ENCODE measurements at places on chromosomes 12 and 14. TPM values are rescaled to one million over a fixed set of nuclear protein-coding genes. Genes with fewer than 3 reads are reported as not detected.

The DRAM1 gene
- 0.98 TPM for total RNA-seq

The KLHL33 gene
- 0.25 TPM for total RNA-seq

The TAS2R7 gene
- total RNA-seq = not detected

The GPR135 gene
- 6.4 TPM for total RNA-seq

The KRT6C gene
- not detected for total RNA-seq

The KCNH3 gene
- 3.2 TPM for total RNA-seq

The RIN3 gene
- 0.74 TPM for total RNA-seq

The TAS2R14 gene
- total RNA-seq = 9.8 TPM

The FAM181A gene
- total RNA-seq = 0.74 TPM

The NOS1 gene
- 3.9 TPM for total RNA-seq

The REP15 gene
- total RNA-seq = 1.7 TPM

The SLCO1A2 gene
- 11.1 TPM for total RNA-seq

The LTBR gene
- 0.98 TPM for total RNA-seq

The CD163L1 gene
- 1.5 TPM for total RNA-seq

The TMCC3 gene
- 11.8 TPM for total RNA-seq

The LBHD2 gene
- total RNA-seq = not detected

The TRIM9 gene
- total RNA-seq = 44.5 TPM

The SLC6A15 gene
- total RNA-seq = 56.8 TPM

The HOXC6 gene
- not detected for total RNA-seq

The TMEM229B gene
- 22.6 TPM for total RNA-seq

The BDKRB2 gene
- total RNA-seq = 0.25 TPM

The AQP2 gene
- total RNA-seq = not detected

The DNAJC22 gene
- under 0.01 TPM for total RNA-seq

The RD3L gene
- not detected for total RNA-seq

The HAL gene
- total RNA-seq = under 0.01 TPM

The BICD1 gene
- total RNA-seq = 50.2 TPM

The SPIC gene
- total RNA-seq = not detected

The SCARB1 gene
- total RNA-seq = 12.5 TPM

Data from temporal lobe (tissue), 4 donors.